ENCODE measurements at places on chromosomes 3 and 15.

DNA sequence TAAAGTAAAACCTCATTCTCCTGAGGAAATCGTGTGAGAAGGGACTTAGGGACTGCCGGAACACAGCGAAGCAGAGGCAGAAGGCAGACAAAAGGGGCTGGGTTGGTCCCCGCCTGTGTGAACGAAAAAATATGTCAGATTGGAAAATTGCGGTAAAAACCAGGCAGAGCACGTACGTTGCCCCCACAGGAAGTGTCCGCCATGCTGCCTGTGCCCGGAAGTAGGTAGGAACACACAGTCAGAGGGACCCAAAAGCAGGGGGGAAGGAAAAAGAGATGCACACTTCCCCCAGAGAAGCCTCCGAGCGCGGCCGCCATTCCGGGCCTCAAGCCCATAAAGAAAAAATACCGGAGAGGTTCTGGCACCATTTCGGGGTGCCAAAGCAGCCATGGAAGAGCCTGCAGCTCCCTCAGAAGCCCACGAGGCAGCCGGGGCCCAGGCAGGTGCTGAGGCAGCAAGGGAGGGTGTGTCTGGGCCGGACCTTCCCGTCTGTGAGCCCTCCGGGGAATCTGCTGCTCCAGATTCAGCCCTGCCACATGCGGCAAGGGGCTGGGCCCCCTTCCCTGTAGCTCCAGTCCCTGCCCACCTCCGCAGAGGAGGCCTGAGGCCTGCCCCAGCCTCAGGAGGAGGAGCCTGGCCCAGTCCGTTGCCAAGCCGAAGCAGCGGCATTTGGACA, at the start of gene MKRN3:
Gene MKRN3, plus strand, starts transcription at position 280 of the 676 bp plus-strand sequence. Its CDS starts 109 bp downstream, at position 389.
- peak; percentile 28 for DNase-seq

DNA sequence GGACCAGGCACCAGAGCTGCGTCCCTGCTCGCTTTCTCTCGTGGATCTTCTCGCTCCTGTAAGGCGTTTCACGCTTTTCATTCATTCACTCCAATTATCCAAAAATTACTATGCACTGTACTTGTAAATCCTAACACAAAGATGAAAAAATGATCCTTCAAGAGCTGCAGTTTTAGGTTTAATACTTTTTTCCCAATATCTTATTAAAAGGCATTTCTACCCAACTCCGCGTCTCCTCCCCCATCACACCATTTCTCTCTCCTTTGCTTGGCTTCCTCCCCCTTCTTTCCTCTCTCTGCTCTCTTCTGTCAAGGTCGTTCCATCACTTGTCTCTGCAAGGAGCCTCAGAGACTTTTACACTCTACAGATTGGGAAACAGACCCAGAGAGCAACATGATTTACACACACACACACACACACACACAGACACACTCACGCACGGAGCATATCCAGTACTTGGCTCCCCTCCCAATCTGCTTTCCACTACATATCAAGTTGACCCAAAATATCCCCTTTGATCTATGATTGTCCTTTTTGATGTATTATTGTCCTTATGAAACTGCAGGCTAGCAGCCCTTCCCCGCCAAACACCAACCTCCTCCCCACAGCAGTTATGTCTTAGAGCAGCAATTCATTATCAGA, 479 bp upstream of the CLDN1 start:
- DNase-seq = no peak

DNA sequence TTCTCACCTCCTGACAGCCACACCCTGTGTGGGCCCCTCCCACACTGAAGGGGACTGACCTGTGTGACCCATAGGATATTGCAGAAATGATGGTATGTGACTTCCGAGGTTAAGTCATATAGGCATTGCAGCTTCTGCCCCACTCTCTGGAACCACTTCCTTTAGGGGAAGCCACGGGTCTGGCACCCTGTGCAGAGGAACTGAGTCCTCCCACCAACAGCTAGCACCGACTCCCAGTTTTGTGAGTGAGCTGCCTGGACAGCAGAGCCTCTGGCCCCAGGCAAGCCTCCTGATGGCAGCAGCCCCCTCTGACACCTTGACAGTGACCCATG, 24.6 kb upstream of the SLC6A6 start:
- peak; percentile 52 for DNase-seq

- DNase-seq = no peak
Observed at GRCh38 chr15:80568876-80569605, 126.1 kb upstream of the ABHD17C start.

DNA sequence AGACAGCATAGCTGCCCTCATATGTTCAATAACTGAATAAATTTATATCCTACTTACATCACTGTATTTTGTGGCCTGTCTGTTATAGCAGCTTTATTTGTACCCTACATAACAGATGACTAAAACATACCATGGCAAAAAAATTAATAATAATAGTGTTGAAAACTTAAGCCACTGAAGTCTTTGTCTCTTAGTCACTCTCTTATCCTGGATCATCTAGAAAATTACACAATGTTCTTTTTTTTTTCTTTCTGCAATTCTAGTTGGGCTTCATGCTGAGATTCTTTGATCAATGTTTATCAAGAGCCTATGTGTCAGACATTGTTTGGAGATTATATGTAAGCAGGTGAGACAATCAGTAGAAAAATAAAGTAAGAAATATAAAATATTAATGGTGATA, 519.3 kb upstream of the ARPP21 start:
- DNase-seq = no peak

DNA sequence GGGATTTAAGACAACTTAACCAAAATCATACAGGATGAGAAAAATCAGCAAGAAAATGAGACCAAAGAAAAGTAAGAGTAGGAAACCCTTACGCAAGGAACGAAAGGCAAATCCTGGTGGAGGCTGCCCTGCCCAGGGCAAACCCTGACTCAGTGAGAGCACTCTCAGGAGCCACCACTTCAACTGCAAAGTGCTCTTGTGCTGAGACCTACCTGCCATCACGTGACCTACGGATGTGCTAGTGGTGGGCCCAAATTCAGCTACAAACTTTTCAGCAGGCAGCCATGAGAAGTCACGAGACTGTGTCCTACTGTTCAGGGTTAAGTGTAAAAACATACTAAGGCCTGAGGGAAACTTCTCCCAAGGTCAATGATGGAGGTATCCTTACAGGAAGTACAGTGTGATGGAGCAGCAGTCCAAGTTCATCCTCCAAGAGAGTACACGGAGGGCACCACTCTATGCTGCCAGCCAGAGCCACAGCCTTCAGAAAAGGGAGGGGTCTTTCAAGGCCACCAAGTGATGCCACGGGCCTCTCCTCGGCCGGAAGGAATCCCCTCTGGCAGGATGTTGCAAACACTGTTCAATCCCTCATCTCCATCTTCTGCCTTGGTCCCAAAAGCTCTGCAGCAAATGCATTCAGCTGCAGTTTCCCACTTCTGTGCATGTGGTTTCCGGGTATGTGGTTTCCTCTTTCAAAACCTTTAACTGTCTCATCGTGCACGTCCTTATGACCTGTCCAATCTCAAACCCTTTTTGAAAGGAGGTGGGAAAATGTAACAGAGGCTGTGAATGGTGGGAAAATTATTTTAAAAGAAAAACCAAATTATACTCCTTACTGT, 9.5 kb downstream of the CHSY1 start:
- peak; percentile 54 for DNase-seq

GRCh38 chr3:46239301-46239938, 2.8 kb upstream of the CCR3 start:
- no peak for DNase-seq

DNA sequence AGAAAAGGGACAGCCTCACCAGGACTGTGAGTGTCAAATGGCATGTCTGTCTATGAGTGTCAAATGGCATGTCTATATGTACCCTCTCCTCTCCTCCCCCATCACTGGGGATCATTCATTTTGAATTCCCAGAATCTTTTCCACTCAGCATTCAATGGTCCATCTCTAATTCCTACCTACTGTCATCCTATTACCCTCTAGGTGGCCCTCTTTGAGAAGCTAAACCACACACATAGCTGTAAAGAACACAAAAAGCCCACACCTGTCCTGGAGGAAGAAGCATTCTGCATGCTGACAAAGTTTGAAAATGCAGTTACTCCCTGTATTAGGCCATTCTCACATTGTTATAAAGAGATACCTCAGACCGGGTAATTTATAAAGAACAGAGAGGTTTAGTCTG, 46.2 kb upstream of the PYDC2 start:
- no peak for DNase-seq

DNA sequence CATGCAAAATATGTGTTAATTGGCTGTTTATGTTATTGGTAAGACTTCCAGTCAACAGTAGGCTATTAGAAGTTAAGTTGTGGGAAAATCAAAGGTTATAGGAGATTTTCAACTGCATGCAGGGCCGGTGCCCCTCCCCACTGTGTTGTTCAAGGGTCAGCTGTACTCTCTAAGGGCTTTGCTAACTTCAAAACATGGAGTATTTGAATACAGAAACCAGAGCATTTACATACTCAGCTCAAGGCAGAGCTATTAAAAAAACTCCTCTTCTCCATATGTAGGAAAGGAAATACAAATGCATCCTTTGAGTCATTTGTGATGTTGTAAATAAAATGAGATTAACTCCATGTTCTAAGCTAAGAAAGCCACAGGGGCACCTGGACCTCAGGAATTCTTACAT, 16.8 kb downstream of the IL17RB start:
- DNase-seq = no peak

DNA sequence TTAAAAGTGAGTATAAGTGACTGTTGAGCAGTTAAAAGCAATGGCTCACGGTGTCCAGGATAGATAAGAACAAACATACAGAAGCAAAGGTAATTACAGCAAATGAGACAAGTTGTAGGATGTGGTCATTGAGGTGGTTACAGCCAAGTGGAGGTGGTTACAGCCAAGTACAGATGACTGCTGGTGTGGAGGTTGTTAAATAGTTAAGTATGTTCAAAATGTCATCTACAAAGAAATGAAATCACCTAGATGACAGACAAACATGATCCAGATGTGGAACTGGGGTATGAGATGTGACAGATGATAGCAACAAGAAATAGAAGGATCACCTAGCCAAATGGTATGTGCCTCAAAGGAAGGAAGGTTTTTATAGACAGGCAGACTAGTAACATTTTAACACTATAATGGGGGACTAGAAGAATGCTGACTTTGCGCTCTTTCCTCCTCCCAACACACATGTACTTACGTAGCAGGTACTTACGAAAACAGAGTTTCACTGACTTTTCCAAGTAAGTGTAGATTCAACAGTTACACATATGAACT, 6.8 kb upstream of the ANKRD28 start:
- no peak for DNase-seq

DNA sequence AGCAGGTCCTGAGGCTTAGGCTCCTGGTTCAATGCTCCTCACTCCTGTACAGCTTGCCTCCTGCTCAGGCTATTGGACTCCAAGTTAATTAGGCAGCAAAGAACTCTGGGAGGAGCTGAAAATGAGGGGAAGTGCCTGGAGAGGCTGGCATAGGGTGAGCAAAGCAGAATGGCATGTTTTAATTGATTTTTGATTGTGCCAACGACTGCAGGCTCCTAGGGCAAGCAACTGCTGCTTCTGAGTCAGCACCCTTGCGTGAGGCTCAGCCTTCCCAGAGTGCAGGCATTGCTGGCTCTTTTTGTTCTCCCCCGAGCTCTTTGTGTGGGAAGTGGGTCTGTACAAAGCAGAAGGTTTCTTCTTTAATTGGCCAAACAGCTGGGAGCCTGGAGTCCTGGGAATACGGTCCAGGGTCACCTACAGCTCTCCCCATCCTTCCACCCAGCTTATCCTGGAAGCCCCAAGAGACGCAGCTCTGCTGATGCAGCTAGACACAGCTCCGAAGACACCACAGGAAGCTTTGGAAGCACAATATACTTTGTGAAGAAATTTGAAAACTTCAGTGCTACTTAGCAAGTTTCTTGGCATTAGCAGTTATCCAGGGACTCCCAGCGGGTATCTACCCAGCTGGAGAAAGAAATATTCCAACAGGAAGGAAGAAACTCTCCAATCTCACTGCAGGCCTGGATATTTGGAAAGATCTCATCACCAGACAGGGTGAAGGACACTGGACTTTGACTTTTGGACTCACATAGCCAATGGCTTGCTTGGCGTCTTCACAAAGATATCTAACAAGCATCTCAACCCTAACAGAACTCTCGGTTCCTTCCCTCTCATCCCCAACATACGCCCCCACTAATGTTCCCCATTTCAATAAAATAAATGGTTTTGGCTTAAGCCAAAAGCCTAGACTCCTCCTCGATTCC, 76.8 kb downstream of the BDH1 start:
- no peak for DNase-seq

DNA sequence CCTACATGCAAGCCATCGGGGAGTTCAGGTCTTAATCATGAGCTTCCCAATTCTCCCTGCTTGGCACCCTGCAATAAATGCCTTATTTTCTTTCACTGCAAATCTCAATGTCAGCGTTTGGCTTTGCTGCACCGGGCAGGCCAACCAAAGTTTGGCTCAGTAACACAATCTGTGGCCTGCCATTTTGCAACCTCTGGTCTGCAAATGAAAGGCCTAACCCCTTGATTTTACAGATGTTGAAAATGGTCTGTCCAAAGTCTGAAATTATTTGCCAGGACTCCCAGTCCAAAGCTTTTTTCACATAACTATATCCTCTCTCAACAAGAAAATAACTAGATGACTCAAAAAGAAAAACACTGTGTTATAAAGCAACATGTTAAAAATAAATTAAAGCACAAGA, 34.0 kb upstream of the LEKR1 start:
- DNase-seq = no peak

Measured in activated T-cell treated with anti-CD3 and anti-CD28 coated beads, Interleukin-2, amount 50 U/mL, for 48 hours (primary cell).